Muscle of back (tissue), 13 donors: ENCODE measurements at places on chromosomes 13 and 19.

GRCh38 chr19:10776900-10777650, 58.9 kb downstream of the TMED1 start:
- DNase-seq: no peak

GRCh38 chr13:112991609-112992008, 22.6 kb downstream of the MCF2L start:
- no peak for DNase-seq

GRCh38 chr19:17486545-17487240, 16.4 kb downstream of the SLC27A1 start:
- DNase-seq: no peak

- peak; percentile 83 for DNase-seq
Measured at GRCh38 chr19:3304871-3305423, 61.4 kb upstream of the NFIC start.

- no peak for DNase-seq
Measured at GRCh38 chr19:15337202-15337601, 4.9 kb upstream of the BRD4 start.

DNA sequence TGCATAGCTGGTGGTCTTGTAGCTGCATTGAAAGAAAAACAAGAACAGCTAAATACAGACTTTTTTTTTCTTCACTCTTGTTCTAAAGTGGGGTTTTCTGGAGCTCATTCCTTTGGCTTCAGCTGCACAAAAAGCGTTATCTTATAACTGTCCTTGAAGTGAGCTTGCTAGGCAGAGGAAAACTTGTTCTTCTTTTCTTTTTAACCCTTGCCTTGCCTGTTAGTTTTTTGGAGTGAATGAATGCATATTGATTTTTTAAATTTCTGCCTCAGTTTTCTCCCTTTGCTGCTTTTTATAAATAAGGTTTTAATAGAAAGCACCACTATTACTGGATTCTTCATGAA, 1.5 kb downstream of the ZNF765 start:
- no peak for DNase-seq

- DNase-seq: peak; percentile 77
Measured at GRCh38 chr19:41299755-41300089, 10.2 kb upstream of the CCDC97 start.

GRCh38 chr13:39675904-39676303, 20.4 kb downstream of the COG6 start:
- no peak for DNase-seq

DNA sequence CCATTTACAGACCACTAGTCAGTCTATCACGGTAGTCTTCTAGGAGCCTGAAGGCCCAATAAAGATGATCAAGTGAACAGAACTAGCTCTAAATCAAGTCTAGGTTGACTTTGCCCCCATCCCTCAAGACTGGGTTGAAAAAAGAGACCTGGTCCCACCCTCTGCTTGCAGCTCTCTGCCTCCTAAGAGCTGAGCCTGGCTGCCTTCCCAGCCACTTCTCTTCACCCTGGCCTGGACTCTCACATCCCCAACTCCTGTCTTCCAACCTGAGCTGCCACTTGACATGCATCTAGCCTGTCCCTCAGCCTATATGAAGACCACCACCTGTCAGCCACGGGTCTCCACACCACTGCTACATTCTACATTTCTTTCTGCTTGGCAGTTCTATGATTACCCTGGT, 99.6 kb downstream of the FOXO1 start:
- no peak for DNase-seq

DNA sequence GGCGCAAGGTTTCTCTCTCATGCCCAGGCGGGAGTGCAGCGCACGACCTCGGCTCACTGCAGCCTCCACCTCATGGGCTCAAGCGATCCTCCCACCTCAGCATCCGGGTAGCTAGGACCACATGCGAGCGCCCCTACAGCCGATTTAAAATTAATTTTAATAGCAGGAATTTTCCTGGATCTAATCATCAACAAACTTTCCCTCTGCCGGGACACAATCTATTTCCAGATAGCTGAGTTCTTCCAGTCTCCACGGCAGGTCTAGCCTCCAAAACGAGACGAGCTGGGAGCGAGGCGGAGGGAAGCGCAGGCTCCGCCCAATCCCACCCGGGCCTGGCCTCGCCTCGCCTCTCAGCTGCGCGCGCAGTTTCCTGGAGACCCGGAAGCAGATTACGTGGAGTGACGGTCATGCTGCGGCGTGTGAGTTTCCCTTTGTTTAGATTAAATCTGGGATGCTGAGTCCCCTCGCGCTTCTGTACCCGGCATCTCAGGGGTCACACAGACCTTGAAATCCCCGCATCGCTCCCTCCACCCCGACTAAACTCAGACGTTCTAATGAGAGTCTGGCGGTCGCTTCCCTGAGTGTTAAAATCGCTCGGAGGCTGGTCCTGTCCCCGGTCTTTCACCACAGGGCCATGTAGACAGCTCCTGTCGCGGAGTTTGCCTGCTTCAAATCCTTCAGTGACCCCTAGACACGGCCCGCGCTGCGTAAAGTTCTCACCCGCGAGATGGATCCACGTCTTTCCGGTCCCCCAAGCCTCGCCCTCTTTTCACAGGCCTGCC, at the start of gene ZNF880:
ZNF880 (plus strand) TSS at position 365 of the 782 bp plus-strand sequence; CDS start at position 408, 43 bp downstream.
- DNase-seq: peak; percentile 97

DNA sequence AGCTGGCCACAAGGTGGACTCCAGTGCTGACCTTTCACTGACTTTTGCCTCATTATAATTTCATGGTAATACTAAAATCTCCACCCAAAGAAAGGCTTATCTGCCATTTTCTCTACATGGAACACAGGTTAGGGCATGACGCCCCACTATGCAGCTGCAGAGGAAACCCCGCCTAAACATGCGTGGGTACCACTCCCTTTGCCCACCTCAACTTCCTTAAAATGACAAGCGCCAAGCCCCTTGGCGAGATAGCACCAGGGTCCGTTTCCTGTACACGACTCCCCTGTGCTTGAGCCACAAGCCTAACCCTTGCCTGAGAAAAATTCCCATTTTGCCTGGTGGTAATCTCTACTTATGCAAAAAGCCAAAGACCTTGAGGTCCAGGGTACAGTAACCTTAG, 36.0 kb upstream of the PABPC3 start:
- DNase-seq: no peak

DNA sequence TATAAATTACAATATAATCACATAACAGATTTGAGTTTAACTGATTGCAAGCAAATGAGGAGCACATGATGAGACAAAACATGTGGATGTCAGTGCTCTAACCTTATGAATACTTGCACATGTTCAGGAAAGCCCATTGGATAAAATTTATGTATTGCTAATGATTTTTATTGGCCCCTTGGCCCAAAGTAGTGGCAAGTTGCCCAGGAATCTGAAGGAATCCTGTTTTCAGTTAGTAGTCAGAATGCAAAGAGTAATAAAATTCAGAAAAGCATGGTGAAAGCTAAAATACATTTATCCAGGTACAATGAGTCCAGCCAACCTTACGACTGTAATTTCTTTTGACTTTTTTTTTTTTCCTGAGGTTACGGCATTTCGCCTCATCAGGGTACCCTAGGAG, 1539.4 kb downstream of the EFNB2 start:
- peak; percentile 84 for DNase-seq

GRCh38 chr13:99416411-99417121, 84.7 kb upstream of the TM9SF2 start:
- no peak for DNase-seq

DNA sequence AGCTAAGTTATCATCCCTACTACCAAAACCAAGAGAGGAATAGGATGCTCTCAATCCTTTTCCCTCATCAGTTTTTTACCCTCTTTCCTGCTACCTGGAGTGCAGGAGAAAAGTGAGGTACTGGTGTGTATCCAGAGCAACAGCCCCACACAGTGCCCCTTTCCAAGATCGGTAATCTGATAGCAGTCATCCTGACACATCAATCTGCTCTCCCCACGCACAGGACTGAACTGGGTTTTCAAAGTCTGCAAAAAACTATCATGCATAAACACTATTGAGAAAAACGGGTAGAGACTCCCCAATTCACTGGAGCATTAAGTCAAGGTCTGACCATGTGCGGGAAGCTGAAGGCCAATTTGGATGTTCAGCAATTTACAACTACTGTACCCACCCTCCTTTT, 284.8 kb downstream of the RBM26 start:
- no peak for DNase-seq

DNA sequence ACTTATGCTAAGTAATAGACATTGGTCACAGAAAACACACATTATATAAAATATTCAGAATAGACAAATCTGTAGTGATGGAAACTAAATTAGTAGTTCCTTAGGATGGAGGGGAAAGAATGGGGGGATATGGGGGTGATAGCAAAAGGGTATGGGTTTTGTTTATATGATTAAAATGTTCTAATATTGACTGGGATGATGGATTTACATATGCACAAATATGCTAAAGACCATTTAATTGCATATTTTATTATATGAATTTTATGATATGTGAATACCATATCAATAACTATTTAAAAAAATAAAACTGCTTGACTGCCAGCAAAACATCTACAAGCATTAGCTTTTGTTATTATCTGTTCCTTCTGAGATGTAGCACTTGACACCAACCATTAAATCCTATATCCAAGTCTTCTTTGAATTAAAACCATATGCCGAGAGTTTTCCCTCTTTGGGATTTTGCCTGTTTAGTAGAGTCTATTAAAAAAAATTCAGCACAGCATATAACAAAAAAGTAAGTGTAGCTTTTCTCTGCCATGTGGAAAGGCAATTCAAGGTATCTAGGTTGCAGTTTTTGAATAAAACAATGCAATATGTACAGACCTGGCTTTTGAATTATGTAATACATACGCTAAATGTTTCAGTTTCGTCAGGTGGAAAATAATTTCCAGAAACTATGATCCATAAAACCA, 2584.1 kb upstream of the PCDH20 start:
- peak; percentile 27 for DNase-seq

DNA sequence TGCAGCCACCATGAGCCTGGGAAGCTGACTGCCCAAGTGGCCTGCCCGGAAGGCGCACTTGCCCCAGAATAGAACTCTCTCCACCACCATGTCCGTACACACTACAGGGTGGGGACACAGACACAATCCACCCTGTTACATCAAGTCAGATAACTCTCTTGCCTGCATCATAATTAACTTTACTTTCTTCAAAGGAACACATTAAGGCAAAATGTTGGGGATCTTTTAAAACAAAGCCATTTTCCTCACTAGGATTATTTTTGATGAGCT, 23.3 kb upstream of the VSTM2B start:
- DNase-seq: no peak

DNA sequence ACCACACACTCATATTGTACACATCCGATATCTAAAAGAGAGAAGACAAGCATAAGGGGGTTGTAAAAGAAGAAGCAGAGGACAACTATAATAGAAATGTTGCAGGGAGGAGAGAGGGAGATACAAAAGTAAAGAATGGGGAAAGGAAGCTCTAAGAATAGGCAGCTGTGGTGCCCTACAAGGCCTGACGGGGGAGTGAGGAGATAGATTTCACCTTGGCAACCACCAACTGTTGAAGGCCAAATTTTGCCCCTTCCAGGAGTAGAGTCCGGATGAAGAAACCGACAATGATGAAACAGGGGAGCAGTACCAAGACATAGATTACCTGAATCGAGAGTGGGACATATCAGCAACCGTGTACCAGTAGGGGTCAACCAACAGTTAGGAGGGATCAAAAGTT, 15.9 kb downstream of the SLC6A16 start:
- DNase-seq: no peak

DNA sequence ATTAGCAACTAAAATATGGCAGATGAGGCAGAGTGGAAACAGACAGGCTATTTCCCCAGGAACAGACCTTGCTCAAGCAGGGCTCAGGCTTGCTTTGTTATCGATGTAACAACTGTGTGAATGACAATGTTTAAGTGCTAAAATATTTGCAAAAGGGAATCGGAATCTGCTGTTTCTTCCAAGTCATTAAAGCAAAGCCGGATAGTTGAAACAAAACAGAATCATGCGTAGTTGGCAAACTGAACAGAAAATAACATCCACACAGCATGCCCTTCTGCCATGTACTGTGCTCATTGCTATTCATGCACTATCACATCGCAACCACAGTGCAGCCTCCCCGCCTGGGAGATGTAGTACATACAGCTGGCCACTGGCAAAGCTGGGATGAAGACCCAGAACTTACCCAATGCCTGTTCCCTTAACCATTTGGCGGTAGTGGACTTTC, 799.1 kb downstream of the DIAPH3 start:
- no peak for DNase-seq

DNA sequence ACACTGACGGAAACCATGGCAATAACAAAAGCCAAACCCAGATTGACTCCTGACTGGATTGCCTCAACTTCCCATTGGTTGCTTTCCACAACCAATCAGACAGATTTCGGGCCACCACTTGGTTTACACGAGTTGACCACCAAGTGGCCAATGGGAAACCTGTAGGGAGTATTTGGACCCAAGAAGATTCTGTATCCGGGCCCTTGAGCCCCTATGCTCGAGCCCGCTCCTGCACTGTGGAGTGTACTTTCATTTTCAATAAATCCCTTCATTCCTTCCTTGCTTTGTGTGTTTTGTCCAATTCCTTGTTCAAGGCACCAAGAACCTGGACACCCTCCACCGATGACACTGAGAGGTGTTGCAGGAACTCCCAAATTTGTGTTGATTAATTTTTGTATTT, 24.1 kb upstream of the URI1 start:
- DNase-seq: no peak

DNA sequence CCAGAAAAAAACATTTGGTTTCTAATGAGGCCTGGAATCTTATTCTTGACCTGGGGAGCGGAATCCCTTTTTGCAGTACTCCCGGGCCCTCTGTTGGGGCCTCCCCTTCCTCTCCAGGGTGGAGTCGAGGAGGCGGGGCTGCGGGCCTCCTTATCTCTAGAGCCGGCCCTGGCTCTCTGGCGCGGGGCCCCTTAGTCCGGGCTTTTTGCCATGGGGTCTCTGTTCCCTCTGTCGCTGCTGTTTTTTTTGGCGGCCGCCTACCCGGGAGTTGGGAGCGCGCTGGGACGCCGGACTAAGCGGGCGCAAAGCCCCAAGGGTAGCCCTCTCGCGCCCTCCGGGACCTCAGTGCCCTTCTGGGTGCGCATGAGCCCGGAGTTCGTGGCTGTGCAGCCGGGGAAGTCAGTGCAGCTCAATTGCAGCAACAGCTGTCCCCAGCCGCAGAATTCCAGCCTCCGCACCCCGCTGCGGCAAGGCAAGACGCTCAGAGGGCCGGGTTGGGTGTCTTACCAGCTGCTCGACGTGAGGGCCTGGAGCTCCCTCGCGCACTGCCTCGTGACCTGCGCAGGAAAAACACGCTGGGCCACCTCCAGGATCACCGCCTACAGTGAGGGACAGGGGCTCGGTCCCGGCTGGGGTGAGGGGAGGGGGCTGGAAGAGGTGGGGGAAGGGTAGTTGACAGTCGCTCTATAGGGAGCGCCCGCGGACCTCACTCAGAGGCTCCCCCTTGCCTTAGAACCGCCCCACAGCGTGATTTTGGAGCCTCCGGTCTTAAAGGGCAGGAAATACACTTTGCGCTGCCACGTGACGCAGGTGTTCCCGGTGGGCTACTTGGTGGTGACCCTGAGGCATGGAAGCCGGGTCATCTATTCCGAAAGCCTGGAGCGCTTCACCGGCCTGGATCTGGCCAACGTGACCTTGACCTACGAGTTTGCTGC, at the start of gene ICAM4:
ICAM4 (plus strand) TSS at position 153 of the 935 bp plus-strand sequence; CDS start at position 211, 58 bp downstream.
- DNase-seq: no peak

- DNase-seq: no peak
Measured at GRCh38 chr13:113653264-113654174, 4.5 kb downstream of the ATP4B start.
